NT2/D1 (cell line): ENCODE measurements at places on chromosomes 13 and 19.

- DNase-seq, result no peak
Measured at GRCh38 chr19:29485293-29485692, 40.5 kb upstream of the VSTM2B start.

- DNase-seq, result no peak
Measured at GRCh38 chr13:33109801-33110200, 93.6 kb downstream of the KL start.

DNA sequence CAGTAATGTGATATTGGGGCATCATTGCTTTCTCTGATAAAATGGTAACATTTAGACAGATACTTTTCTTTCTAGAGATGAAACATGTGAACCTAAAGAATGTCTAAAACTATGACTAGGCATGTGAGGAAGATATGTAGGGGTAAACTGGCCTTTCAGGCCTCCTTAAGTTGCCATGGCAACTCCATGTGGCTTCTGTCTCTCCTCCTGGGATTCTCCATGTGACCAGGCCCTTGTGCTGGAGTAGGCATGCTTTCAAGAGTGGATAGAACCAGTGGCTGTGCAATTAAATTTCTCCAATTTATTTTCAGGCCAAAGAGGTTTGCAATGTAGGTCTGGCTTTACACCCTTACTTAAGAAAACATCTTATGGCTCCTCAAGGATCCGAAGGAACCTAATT is 130.8 kb downstream of the OLFM4 start:
- no peak for DNase-seq

- no peak for DNase-seq
Measured at GRCh38 chr19:9115307-9115813, at the start of gene OR7G1. OR7G1 (minus strand) TSS chr19:9115763; CDS start chr19:9115763, 0 bp downstream.

DNA sequence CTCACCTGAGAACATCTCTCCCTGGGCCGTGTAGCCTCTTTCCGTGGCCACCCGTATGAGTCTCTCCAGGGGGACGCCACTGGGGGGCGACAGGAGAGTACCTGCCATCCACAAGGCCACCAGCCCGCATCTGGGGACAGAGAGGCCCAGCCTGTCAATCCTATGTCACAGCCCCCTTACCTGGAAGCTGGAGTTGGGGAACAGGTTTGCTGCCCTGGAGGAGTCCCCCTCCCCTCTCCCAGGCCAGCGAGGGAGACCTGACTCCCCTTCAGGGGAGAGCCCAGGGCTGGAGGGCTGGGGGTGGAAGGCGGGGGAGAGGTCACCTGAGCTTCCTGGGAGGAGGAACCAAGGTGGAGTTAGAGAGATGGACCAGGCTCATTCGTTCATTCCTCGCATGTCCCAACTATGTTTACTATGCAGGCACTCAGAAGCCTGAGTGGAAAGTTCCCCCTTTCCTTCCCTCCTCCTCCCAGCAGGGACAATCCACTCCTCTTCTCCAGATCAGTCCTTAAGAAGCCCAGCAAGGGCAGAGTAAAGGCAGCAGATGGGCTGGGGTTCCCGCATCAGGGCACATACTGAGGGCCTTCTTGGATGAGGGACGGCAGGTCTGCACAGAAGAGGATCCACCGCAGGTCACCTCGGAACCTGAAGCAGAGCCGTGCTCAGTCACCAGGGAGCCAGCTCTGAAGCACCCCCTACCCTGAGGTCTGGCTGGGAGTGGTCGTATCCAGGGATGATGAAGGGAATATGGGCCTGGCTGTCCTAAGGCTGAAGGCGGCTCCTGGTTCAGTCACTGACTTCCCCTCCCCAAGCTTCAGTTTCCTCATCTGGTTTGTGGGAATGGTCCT is 5.5 kb downstream of the ACTMAP start:
- no peak for DNase-seq

GRCh38 chr19:14482172-14482941 is 7.2 kb upstream of the PTGER1 start:
- no peak for DNase-seq

DNA sequence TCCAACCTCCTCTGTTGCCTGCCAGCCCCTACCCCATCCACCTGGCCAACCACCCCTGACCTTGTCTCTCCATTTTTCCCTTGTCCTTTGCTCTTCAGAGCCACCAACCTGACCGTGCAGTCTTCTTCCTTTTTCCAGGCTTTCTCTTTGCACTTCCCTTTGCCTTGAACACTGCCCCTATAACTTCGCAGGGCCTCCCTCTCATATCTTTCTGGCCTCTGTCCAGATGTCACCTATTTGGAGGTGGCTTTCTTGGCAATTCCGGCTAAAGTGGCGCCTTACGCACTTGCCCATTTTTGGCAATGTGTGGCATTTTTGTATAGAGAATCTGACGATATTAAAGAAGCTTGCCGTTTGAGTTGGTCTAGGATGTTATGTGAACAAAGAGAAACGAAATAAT is 844 bp downstream of the ZNF543 start:
- DNase-seq, result no peak

DNA sequence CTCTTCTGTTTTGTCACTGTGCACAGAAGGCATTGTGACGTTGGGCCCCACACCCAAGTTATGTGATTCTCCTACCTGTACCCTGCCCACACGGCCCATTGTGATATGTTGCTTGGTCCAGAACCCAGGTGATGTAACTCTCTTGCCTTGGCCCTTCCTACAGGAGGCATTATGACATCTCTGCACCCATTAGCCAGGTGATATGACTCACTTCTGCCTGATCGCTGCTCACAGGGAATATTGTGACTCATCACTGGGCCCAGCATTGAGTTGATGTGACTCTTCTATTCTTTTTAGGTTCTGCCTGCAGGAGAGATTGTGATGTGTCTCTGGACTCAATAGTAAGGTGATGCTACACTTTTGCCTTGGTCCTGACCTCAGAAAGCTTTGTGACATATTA is 65.4 kb upstream of the ZNF91 start:
- DNase-seq, result no peak

- DNase-seq, result no peak
Measured at GRCh38 chr13:40756042-40756441, 14.9 kb downstream of the MRPS31 start.

- DNase-seq, result peak; percentile 96
Measured at GRCh38 chr19:9406798-9407352, 28.5 kb downstream of the ZNF266 start.

GRCh38 chr19:8245869-8246835 is 37.0 kb downstream of the CERS4 start:
- no peak for DNase-seq

- DNase-seq, result no peak
Measured at GRCh38 chr13:48299591-48299990, 4.0 kb upstream of the RB1 start.

DNA sequence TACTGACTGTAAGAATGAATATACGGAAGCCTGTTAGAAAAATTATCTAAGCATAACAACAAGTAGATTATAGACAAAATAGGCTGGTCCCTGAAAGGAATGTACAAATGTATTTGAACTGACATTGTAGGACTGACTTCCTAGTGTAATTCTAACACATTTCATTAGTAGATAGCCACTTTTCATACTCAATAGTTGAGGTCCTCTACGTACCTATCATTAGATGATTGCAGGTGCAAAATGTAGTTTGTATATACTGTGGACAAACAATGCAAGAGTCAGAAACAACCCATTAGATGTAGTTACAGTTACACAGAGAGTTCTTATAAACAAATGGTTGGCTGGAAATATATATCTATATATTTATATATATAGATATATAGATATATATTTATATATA is 402.3 kb upstream of the SLITRK6 start:
- no peak for DNase-seq

DNA sequence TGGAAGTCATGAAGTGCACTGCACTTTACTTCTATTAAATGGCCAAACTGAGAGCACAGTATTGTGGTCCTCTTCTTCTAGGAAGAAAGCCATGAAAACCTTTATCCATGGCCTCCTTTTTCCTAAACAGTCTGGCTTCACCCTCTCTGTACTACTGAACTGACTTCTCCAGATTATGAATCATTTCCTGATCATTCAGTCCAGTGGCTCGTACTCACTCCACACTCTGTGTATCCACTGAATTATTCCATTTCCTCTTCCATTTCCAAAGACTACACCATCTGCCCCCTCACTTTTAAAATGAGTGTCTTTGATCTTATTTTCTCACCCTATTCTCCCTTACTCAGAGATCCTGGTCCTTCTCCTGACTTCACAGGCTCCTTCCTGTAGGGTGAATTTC is 29.7 kb upstream of the FREM2 start:
- DNase-seq, result no peak

DNA sequence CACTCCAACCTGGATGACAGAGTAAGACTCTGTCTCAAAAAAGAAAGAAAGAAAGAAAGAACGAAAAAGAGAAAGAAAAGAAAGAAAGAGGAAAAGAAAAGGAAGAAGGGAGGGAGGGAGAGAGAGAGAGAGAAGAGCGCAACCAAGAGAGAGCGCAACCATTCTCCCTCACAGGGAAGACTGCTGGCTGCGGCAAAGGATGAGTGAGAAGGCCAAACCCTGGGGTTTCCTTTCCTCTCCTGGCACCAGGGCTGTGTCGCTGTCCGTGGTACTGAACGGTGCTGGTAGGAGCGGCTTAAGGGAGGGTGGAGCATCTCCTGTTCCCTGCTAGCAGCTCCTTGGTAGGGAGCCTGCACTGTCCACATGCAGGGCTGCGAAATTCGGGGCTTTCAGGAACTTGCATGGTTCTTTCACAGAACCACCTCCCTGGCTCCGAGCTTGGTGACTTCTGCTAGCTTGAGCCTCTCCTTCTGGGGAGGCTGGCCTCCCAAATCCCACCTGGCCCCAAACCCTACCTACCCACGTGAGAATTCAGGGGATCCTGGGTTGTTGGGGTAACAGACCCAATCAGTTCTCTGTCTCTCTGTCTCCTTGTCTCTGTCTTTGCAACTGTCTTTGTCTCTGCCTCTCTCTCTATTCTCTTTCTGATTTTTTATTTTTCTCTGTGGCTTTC is 51.1 kb upstream of the ZNRF4 start:
- DNase-seq, result peak; percentile 93

DNA sequence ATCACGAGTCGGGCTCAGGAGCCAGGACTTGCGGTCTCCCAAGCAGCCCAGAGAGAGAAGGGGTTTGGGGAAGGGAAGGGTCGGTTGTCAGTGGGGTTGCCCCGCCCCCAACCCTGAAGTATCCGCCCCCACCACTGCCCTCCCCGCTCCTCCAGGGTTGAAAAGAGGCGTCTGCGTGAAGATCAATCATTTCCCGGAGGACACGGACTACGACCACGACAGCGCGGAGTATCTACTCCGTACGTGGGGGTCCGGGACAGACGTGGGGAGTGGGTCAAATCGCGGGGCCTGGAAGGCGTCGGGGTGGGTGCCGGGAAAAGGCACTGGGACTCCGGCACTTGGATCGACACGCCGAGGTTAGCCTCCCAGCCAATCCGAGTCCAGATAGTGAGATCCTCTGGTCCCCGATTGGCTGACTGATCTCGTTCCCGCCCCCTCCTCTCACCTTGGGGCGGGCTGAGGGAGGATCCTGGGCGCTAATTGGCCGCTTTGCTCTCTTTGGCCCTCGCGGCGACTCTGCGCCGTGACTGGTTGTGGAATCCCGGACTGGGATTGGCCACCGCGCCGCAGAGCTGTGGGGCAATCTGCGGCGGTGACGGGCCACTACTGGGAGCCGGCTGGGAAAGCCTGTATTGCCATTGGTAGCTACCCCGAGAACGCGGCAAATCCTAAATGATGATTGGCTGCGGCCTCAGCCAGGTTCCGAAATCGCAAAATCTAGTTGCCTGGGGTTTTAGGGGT is 13.3 kb upstream of the CACNG6 start:
- DNase-seq, result peak; percentile 44

DNA sequence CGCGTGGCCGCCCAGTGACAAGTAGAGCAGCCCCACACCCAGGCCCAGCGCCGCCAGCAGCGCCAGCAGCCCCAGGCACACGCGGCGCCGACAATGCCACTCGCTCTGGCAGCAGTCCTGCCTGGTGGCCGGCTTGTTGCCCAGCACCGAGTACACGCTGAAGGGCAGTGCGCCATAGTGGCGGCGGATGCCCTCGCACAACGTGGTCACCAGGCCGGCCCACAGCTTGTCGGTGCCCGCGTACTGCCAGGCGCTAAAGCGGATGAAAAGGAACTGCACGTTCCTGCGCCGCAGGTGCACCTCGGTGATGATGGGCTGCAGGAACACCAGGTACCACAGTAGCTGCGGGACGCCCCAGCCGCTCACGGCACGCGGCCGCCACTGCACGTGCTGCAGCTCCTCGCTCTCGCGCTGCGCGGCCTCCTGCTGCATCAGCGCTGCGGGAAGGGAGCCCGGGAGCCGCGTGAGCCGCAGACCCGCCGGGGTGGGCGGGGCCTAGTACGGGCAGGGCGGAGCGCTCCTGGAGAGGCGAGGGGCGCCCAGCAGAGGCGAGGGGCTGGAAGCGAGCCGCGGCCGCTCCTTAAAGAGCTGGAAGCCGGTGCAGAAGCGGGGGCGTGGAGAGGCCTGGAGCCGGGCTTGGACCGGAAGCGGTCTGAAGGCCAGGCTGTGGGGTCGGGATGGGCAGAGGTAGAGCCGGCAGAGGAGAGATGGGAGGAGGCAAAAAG is 7.3 kb downstream of the NKPD1 start:
- no peak for DNase-seq

- no peak for DNase-seq
Measured at GRCh38 chr19:4233282-4233853, 4.0 kb downstream of the EBI3 start.

DNA sequence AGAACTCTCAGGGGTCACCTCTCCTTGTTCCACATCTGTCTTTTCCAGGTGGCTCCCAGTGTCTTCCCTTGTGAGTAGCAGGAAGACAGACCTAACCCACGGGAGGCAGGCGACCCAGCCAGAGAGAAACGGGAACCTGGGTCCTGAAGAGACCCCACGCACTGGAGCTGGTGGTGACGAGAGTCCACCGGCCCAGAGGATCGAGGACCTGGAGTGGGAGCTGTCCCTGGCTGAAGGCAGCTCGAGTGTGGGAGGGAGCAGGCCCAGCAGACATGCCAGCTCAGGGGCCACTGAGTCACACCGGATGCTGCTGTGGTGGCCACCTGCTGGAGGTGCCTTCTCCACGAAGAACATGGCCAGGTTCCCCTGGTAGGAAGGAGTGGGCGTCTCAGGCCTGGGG is 66.5 kb upstream of the ATP12A start:
- DNase-seq, result no peak

- DNase-seq, result peak; percentile 22
Measured at GRCh38 chr13:26946684-26947343, 186.2 kb upstream of the GPR12 start.

- no peak for DNase-seq
Measured at GRCh38 chr19:54873990-54874389, at the start of gene FCAR. FCAR (plus strand) TSS chr19:54874235; CDS start chr19:54874290, 55 bp downstream.
